Endothelial cell (in vitro differentiated cells): ENCODE measurements at places on chromosomes 13 and 19. TPM values are rescaled to one million over a fixed set of nuclear protein-coding genes. Genes with fewer than 3 reads are reported as not detected.

DNA sequence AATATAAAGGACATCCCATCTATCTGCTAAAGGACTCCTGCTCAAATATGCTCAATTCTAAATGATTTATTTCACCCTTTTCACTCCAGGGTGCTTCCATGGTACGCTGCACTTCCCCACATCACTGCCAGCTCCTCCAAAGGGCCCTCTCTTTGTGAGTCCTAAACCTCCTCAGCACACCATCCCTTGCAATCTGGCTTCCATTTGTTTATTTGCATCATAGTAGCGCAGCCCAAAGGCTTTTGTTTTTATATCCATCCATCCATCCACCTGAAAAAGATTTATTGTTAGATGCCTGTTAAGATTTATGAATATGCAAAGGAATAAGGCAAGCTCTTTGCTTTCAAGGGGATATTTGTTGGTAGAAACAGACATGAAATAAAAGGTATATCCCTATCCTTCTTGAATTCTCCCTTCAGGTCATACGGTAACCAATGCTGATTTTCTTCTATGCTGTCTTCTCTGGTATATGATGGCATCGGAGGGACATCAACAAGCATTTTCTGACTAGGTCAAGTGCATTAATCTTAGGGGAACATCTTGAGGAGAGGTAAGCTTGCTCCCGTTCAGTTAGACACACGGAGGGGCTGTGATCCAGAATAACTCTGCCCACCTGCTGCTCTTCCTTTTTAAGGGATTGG, 397.6 kb downstream of the LIG4 start:
- H3K27me3 ChIP-seq: no peaks in the 10 kb centered on the region
- no peak overlapping the region for H3K4me3 ChIP-seq
- H3K27ac ChIP-seq: no peak overlapping the region
- no peak for DNase-seq

DNA sequence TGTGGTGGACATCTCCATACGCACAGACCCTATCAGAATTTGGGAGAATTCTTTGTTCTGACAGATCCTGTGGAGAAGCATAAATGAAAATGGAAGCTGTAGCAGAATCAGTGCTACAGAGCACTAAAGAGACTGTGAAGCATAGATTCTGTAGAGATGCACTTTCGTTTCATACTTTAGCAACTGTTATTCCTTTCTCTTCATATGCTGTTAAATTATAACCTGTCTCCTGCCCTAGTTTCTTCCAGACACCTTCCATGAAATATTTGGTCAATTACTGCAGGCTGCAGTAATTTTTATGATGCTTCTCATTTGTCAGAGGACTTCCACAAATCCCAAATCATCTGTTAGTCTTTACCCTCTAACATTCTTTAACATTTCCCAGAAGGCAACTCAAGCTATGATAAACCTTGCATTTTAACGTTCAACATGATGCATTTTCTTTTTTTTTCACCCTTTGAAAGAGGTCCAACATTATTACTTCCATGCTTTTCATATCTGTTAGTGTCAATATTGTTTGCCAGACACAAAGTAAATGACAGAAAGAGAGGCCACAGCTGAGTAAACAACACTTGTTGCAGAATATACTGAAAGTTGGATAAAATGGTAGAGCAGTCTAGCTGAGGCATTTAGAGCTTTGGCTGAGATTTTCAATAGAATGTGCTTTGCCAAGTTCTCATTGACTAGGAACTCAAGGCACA, 412.7 kb downstream of the LMO7 start:
- H3K27me3 ChIP-seq: peaks cover 1% of the 10 kb centered on the region
- H3K4me1 ChIP-seq: peaks cover 3% of the 10 kb centered on the region
- no peaks in the 10 kb centered on the region for H3K36me3 ChIP-seq
- DNase-seq: no peak

DNA sequence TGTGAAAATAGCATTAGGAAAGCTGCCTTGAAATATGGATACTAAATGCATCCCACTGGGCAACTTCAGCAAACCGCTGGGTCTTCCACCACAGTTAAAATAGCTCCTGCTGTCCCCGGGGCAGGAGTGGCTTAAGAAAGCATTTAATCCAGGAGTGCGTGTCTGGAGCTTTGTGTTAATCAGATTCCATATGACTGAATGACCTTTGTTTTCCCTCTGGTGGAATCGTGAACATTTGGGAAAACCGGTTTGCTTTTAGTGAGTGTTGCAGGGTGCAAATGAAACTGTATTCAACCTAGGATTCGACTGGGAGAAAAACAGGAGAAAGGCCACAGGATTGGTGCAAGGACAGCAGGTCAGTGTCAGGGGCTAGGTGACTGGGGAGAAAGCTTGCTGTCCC, 237.6 kb upstream of the MAB21L1 start:
- peaks cover 2% of the 10 kb centered on the region for H3K4me1 ChIP-seq
- peaks cover 3% of the 10 kb centered on the region for H3K27me3 ChIP-seq
- H3K36me3 ChIP-seq: no peaks in the 10 kb centered on the region
- DNase-seq: no peak
- no peak overlapping the region for H3K27ac ChIP-seq
- no peak overlapping the region for H3K4me3 ChIP-seq

DNA sequence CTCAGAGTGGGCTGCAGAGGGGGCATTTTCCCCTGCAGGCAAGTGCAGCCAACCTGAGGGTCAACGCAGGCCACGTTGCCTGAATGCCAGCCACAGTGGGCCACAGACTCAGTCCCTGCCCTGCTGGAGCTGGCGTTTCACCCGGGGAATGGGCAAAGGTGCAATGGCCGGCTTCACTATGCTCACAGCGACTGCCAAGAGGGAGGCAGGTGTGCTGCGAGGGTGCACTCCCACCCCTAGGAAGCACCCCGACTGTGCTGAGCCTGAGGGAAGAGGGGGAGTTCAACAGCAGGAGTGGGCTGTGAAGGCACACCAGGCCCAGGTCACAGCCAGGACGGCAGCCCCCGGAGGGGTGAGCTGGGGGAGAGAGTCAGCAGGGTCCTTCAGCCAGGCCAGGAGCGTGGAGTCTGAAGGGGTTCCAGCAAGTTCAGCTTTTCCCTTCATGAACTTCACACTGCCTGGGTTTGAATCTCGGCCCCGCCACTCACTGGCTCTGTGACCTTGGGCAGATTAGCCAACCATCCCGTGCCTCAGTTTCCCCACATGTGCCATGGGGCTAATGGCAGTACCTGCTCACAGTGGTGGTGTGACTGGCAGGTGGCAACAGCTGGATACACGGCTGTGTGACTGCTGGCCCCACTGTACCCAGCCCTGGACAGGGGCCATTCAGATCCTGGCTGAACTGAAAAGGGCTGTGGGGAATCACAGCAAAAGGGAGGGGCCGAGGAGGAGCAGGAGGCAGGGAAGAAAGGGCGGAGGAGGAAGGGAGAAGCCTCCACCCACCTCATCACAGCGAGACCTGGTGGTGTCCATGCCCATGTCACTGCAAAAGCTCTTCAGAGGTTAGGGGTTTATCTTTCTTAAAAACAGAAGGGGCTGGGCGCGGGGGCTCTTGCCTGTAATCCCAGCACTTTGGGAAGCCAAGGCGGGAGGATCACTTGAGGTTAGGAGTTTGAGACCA, 7.6 kb downstream of the TRAPPC6A start:
- no peak for DNase-seq
- H3K27me3 ChIP-seq: peaks cover 12% of the 10 kb centered on the region
- H3K4me1 ChIP-seq: peaks cover 60% of the 10 kb centered on the region
- H3K4me3 ChIP-seq: peak overlapping the region; percentile 69

DNA sequence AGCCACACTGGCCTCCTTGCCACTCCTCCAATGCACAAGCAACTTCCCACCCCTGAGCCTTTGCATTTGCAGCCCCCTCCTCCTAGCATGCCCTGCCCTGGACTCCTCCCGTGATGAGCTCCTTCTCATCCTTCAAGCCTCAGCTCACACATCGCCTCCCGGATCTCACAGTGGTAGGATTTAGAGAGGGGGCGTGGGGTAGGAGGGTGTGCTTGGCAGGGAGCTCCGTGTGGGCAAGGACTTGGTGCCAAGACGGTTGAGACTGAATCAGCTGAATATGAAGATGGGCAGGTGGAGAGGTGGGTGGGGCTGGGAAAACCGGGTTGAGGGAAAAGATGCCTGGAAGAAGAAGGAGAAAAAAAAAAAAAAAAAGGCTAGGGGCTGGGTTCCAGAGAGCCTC, 48.4 kb upstream of the ZNRF4 start:
- no peak overlapping the region for H3K4me3 ChIP-seq
- no peaks in the 10 kb centered on the region for H3K4me1 ChIP-seq
- H3K27ac ChIP-seq: no peak overlapping the region
- peaks cover 3% of the 10 kb centered on the region for H3K36me3 ChIP-seq
- H3K27me3 ChIP-seq: peaks cover 1% of the 10 kb centered on the region

GRCh38 chr13:31530922-31531321, 208.4 kb upstream of the RXFP2 start:
- no peak overlapping the region for H3K4me3 ChIP-seq
- H3K36me3 ChIP-seq: no peaks in the 10 kb centered on the region
- no peaks in the 10 kb centered on the region for H3K4me1 ChIP-seq
- peaks cover 2% of the 10 kb centered on the region for H3K27me3 ChIP-seq
- DNase-seq: no peak

GRCh38 chr19:9531933-9532332, 6.5 kb downstream of the ZNF426 start:
- peaks cover 91% of the 10 kb centered on the region for H3K36me3 ChIP-seq
- DNase-seq: no peak
- H3K4me1 ChIP-seq: no peaks in the 10 kb centered on the region
- H3K27me3 ChIP-seq: peaks cover 13% of the 10 kb centered on the region
- peak overlapping the region; percentile 88 for H3K4me3 ChIP-seq

SERTM1 gene
- 0.08 TPM for total RNA-seq
